ENCODE measurements at places on chromosomes 7 and 10. TPM values are rescaled to one million over a fixed set of nuclear protein-coding genes. Genes with fewer than 3 reads are reported as not detected.

GRCh38 chr10:7811000-7811399, 7.3 kb upstream of the TAF3 start:
- no peak for DNase-seq

- no peak for DNase-seq
These were observed 22.7 kb upstream of the TRUB1 start for GRCh38 chr10:114915294-114915693.

- no peak for DNase-seq
These were observed 201.1 kb upstream of the HDAC9 start for GRCh38 chr7:18294411-18294810.

DNA sequence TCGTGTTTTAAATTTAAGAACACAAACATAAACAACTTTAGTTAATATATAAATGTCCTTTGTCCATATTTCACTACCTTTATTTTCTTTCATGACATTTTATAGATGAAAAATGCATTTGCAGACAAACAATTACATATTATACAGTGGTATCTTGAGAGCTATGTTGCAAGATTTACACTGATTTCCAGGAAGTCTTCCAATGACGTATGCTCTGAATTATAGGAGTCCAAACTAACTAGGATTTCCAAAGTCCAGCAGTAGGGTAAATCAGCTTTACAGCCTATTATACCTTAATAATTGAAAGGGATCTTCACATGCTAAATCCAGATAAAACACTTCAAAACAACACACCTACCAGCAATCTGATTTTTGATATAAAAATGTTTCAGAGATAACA, 69.4 kb downstream of the HYCC1 start:
- no peak for DNase-seq

DNA sequence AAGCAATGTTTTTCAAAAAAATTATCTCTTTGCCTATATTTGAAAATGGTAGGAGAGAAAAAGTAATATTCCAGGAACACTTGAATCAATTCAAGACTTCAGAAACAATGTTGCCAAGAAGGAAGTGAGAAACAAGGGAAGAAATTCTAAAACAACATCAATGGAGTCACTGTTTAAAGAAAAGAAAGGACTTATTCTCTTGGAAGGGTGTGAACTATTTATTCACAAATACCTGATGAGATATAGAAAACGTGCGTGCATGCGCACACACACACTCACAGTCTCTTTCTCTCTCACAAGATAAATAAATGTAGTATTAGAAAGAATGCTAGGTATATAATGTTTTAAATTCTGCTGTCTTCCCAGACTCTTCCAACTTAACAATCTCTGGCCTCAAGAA, 117.2 kb upstream of the FAM133B start:
- DNase-seq, result peak; percentile 81

DNA sequence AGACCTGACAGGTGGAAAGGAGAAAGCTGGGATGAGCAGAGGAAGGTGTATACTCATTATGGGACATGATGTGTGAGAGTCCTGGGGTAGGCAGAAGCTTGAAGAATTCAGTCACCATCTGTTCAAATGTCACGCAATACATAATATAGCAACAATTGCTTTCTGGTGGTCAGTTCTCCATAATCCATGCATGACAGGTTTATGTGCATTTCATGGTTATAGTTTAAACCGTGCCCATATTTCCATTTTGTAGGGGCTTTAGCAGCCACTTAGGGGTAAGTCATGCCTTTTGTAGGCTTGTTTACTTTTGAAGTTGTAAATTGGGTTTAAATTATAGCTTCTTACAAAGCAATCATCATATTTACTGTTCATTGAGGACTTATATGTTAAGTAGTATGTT, 158.8 kb downstream of the NXPH1 start:
- no peak for DNase-seq

DNA sequence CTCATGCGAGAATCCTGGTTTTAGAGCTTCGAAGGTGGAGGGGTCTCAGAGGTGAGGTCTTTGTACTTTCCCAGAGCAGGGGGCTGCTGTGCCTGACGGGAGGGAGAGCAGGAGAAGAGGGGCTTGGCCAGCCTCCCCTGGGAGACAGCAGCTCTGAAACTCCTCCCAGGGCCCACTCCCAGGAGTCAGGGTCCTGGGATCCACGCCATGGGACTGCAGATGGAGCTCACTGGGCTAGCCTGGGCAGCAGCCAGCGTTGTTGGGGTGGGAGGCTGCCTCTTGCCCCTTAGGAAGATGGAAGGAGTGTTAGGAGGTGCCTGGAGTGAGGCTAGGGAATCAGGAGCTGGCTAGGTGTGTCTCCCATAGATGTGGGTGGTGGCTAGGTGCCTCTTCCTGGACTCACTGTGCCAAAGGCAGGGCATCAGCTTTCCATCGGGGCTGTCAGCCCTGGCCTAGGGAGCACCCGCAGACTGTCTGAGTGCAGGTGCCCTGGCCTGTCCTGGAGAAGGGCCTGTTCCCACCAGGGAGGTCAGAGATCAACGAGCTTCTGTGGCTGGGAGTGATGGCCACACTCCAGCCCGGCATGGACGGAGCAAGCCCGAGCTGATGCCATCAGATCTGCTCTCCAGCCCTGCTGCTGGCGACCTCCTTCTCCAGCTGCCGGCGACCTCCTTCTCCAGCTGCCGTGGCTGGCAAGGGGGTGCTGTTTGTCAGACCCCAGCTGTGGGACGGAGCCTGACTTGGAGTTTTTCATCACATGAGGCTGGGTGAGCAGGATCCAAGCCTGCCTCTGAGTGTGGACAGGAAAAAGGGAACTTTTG, 111.3 kb downstream of the PTPN20 start:
- DNase-seq, result no peak

- DNase-seq, result no peak
These were observed 93.6 kb downstream of the HIBADH start for GRCh38 chr7:27569106-27569505.

- DNase-seq, result no peak
These were observed 88.9 kb upstream of the SEC61G start for GRCh38 chr7:54847921-54848320.

DNA sequence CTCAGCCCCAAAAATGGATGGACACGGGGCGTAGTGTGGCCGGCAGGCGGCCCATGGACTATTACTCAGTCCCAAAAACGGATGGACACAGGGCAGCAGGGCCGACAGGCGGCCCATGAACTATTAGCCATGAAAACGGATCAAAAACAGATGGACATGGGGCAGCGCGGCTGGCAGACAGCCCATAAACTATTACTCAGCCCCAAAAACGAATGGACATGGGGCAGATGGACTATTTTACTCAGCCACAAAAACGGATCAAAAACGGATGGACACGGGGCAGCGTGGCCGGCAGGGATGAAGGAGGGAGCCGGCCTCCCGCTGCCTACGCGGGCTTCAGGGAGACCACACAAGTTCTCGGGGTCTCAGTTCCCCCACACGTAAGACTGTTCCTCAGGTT, 32.9 kb downstream of the GPER1 start:
- no peak for DNase-seq

GRCh38 chr10:124494046-124494807, 32.6 kb downstream of the LHPP start:
- DNase-seq, result no peak

- no peak for DNase-seq
These were observed 365.5 kb downstream of the GALNT17 start for GRCh38 chr7:71497256-71497946.

DNA sequence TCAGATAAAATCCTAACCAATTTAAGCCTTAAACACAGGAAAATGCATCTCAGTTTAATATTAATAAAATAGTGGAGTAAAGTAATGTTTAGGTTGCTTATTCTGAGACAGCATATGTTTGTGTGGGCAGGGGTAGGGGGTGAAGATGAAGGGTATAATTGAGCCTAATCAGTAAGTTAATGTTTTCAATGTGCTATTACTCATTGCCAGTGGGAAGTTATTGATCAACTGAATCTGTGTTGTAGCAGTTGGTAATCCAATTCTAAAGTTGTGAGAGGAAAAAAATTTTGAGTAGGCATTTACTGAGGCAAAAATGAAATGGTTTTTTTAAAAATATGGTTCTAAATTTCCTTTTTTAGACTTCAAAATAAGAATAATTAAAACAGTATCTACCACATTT, 16.5 kb downstream of the CFAP69 start:
- no peak for DNase-seq

DNA sequence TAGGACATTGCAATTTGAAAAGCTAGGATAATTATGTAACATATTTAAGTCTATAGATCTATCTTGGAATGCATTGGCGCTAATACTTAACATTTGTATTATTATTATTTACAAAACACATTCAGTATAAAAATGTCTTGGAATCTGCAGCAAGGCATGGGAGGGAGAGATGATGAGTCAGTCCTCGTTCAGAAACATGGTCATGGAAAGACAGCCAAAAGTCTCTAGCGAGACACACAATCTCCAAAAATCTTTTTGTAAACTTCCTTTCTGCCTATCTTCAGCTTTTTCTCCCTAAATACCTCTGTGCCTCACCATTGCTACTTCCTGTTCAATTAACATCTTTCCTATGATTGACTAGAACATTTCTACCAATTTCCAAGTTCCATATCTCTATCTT, 188.4 kb upstream of the CACNA2D1 start:
- no peak for DNase-seq

- DNase-seq, result peak; percentile 75
These were observed 57.1 kb upstream of the IGFBP3 start for GRCh38 chr7:45978010-45978681.

GRCh38 chr10:19944911-19945663, 128.9 kb downstream of the PLXDC2 start:
- no peak for DNase-seq

DNA sequence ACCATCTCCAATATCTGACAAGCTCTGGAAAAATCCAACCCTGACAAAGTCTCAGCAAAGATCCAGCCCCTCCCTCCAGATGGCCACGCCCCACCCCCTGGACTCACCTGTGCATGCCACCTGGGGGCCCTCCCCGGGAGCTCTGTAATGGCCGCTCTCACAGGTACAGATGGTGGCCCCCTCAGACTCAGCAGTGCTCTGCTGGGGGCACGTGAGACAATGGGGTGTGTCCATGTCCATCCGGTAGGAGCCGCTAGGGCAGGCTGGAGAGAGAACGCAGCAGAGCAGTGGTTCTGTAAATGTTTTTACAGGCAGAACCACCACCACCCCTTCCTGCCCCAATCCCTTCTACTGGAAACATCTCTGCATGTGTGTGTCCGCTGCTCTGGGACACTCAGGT, 9.5 kb downstream of the EPHA1 start:
- no peak for DNase-seq

GRCh38 chr10:61051344-61051743, 107.4 kb upstream of the RHOBTB1 start:
- DNase-seq, result no peak

DNA sequence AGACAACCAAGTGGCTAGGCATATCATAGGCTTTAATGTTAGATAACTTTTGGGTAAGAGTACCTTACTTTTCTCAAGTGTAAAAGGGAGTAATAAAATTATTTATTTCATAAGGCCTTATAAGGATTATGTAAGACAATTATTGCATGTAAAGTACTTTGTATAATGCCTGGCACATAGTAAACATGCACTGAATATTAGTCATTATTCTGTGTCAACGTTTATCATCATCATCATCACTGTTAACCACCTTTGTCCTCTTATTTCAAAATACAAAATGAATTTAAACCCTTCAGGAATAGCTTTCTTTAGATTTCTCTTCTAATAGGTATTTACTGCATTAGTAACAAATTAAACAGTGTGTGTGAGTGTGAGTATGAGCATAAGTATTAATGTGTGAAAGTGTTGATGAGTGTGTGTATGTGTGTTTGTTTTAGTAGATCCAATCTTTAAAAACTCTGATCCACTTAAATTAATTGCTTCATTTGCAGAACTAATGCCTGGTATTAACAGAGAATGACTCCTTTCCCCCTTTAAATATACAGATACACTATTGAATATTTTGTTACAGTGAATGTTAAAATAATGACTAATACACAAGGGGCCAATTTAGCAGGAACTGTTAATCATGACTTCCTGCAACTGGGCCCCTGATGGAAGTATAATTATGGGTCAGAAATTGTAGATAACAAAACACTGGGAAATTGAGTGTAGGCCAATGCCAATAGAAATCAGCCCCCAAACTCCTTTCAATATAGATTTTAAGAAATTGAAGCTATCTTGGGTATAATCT, 213.3 kb upstream of the FZD8 start:
- no peak for DNase-seq

GRCh38 chr7:22622116-22622785, 104.7 kb upstream of the IL6 start:
- DNase-seq, result peak; percentile 7

DNA sequence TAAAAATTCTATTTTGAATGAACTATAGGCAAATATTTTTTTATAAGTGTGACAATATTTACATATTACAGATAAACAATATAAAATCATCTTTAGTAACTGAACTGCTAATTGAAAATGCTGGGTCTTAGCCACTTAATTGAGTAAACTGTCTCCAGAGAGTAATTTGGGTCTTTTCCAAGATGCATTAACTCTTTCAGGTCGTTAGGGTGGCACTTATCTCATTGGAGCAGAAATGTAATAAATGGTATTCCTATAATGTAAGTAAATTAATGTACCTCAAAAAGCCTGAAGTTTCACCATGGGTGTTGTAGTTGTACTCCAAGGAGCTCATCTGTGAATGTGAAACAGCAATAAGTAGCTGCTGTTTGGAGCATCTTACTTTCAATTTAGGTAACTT, 208.5 kb downstream of the EXOC4 start:
- DNase-seq, result no peak

- no peak for DNase-seq
These were observed 47.3 kb upstream of the SUN1 start for GRCh38 chr7:784971-785370.

DNA sequence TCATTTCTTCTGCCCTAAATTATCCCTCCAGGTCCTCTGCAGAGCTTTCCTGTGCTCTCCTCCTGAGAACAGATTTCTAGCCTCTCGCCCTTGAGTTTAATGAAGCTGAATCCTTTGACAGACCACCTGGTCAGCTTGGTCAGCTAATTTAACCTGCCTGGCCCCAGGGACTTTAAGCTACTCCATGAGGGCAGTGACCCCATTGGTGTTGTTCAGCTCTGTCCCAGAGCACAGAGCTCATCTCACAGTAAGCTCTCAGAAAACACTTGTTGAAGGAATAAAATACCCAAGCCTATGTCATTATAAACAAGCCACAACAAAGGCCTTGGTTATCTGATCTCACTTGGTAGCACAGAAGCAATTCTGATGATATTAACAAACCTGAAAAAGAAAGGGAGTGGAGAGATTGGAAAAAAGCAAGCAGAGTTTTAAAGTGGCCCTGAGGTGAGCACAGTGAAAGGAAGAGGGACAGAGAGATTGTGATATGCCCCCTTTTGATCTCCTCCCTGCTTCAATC, 24.4 kb downstream of the SLC26A4 start:
- no peak for DNase-seq

- peak; percentile 82 for DNase-seq
These were observed 318.5 kb downstream of the GPR158 start for GRCh38 chr10:25493122-25493893.

Gene CCT6A
- total RNA-seq, result 710 TPM

Gene TWIST1
- 22.0 TPM for total RNA-seq

Gene CCDC172
- not detected for total RNA-seq

Gene SKIDA1
- total RNA-seq, result 0.32 TPM

Gene EGR2
- 0.63 TPM for total RNA-seq

Gene GDF2
- not detected for total RNA-seq

Gene HTRA1
- total RNA-seq, result 113 TPM

Gene EVX1
- total RNA-seq, result not detected

Gene MYL10
- total RNA-seq, result 1.1 TPM

Gene CYP3A4
- not detected for total RNA-seq

Gene GPR146
- total RNA-seq, result 8.4 TPM

Gene CNNM1
- 0.03 TPM for total RNA-seq

Gene CLCN1
- total RNA-seq, result not detected

Gene CDHR1
- not detected for total RNA-seq

Gene ZNF804B
- total RNA-seq, result not detected

Gene SDK1
- total RNA-seq, result 0.08 TPM

Gene ABCB4
- total RNA-seq, result 10.1 TPM

Gene CREB5
- total RNA-seq, result 19.4 TPM

Gene KIAA1217
- 1.5 TPM for total RNA-seq

All from SK-MEL-5 (cell line).